Prostate gland (tissue), 2 donors: ENCODE measurements at places on chromosomes 12 and 14.

DNA sequence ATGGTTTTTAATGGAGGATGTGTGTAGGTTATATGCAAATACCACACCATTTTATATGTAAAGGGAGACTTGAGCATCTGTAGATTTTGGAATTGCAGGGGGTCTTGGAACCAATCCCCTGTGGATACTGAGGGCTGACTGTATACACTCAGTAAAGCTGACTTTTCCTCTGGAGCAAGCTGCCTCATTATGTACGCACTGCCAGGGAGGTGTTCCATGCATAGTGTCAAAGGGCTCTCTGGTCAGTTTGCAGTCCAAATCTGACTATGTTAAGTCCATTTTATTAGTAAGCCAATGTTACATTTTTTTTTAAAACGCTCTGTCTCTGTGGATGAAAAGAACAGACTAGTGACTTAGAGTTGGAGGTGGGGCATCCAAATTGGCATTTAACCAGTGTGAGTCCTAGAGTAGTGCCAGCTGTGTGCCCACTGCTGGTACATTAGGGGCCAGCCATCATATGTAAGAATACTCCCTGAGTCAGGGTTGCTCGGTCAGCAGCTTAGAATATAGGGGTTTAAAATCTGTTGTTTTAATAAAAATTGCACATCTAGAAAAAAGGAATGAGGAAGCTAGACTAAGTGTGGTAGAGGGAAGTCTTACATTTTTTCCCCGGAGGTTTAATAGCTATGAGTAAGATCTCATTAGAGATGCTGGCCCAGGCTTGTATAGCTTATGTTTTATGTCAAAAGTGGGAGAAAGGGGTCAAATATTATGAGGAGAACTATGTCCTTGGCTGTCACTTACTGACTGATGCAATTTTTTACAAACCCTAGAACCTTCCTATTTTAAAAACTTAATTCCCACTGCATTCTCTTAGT lies 87.0 kb downstream of the TESC start:
- H3K27ac ChIP-seq, result no peak overlapping the region
- H3K36me3 ChIP-seq, result no peaks in the 10 kb centered on the region
- H3K27me3 ChIP-seq, result no peaks in the 10 kb centered on the region
- no peak for DNase-seq
- H3K4me3 ChIP-seq, result no peak overlapping the region
- H3K4me1 ChIP-seq, result no peaks in the 10 kb centered on the region

DNA sequence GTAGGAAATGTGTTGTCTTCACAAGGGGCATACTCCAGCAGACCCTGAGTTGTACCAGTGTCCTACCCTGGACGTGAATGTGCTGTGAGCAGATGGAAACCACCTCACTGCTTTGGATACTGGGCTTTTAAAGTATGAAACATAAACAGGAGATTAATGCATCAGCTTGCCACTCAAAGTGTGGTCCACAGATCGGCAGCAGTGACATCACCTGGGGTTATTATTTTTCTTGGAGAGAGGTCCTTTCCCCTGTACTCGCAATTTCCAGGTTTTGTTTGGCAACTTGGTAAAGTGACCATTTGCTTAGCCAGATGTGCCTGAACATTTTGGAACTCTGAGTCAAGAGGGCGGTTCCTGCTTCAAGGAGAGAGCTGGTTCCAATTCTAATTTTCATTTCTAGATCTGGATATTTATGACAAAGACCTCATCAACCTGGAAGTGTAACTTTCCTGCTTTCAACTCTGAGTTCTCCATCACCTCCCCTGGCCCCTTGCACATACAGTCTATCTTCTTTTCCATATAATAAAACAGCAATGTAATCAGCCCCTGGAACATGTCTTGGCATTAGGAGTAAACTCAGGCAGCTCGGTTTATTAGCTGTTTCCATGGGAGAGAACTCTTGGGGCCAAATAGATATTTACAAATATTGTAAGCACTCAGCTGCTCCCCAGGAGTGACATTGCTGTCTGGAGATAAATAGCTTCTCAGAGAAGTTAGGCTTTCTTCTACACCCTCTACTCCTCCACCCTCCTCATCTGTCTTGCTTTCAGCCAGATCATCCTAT lies 237.0 kb upstream of the TBX3 start:
- no peaks in the 10 kb centered on the region for H3K36me3 ChIP-seq
- no peaks in the 10 kb centered on the region for H3K4me1 ChIP-seq
- H3K27ac ChIP-seq, result no peak overlapping the region
- H3K27me3 ChIP-seq, result no peaks in the 10 kb centered on the region

- no peak overlapping the region for H3K27ac ChIP-seq
- peak overlapping the region; percentile 46 for H3K4me3 ChIP-seq
- H3K27me3 ChIP-seq, result peaks cover 9% of the 10 kb centered on the region
Measured at GRCh38 chr12:94147387-94147990, 888 bp upstream of the PLXNC1 start.

DNA sequence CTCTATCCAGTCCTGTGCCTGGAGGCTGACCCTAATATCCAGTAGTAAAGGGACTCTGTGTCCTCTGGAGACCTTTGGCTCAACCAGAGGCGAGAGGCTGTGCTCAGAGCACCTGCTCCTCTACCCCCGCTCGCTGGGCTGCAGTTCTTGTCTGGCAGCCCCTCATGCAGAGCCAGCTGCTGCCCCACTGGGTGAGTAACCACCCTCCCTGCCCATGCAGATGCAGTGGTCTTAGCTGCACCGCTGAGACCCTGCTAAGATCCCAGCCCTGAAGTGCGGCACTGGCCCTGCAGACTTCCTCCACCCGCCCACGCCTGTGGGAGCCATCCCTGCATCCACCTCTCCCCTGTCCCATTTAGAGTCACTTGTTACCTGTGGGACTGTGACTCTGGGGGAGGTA lies 347.5 kb upstream of the SFSWAP start:
- no peak overlapping the region for H3K27ac ChIP-seq
- no peaks in the 10 kb centered on the region for H3K27me3 ChIP-seq
- H3K4me1 ChIP-seq, result no peaks in the 10 kb centered on the region
- no peak overlapping the region for H3K4me3 ChIP-seq

GRCh38 chr14:100893760-100894159 lies 9.8 kb downstream of the RTL1 start:
- H3K27ac ChIP-seq, result no peak overlapping the region
- DNase-seq, result no peak
- no peak overlapping the region for H3K4me3 ChIP-seq
- no peaks in the 10 kb centered on the region for H3K36me3 ChIP-seq

- H3K27ac ChIP-seq, result no peak overlapping the region
- H3K4me3 ChIP-seq, result no peak overlapping the region
- DNase-seq, result no peak
- no peaks in the 10 kb centered on the region for H3K36me3 ChIP-seq
- H3K4me1 ChIP-seq, result no peaks in the 10 kb centered on the region
Measured at GRCh38 chr12:99810718-99811593, 163.4 kb downstream of the GARIN6 start.

DNA sequence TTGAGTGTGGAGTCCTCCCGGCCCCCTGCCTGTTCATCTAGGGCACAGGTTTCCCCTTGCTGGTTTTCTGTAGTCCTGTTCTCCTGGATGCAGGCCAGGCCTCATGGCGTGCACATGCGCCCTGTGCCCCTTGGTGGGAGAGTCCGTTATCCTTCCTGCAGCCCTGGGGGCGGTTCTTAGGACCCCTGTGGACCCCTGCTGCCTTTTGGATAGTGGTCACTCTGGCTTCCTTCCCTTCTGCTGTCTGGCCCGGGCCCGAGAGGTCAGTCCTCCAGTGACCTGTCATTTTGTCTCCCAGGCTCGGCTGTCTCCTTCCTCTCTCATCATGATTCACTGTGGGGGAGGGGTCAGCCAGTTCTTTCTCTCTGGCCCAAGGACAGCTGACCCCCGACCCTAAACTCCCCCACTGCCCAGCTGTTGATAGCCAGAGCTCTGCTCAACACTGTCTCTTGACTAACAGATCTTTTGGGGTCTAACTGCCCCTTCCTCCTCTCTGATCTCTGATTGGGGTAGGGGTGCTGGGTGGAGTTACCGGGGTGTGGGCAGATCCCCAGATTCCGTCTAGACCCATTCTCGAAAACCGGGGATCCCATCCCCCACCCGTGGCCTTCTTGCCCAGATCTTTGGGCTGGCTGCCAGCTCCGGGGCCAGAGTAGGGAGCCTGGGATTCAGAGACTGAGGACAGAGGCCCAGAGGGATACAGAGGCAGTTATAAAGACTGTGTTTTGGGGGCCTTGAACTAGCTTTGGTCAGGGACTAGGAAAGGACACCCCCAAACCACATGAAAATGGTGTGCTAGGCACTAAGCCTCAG lies 7.0 kb downstream of the CCND2 start:
- H3K4me3 ChIP-seq, result no peak overlapping the region
- peaks cover 2% of the 10 kb centered on the region for H3K27me3 ChIP-seq
- H3K36me3 ChIP-seq, result no peaks in the 10 kb centered on the region

DNA sequence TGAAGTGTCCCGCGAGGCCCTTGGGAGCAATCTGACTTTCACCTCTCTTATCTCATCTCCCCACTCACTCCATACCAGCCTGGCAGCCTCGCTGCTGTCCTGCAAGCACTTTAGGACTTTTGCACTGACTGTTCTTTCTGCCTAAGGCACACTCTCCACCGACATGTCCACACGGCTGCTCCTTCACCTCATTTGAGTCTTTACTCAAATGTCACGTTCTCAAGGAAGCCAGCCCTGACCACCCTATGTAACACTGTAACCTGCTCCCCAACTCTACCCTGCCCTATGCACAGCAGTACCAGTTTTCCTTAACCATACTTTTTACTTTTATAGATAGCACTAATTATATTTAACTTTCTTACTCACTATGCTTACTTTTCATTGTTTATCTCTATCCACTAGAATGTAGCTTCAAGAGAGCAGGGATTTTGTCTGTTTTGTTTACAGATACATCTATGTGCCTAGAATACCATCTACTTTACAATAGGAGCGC lies 32.0 kb downstream of the PRKD1 start:
- no peak for DNase-seq
- peak overlapping the region; percentile 38 for H3K27ac ChIP-seq
- no peaks in the 10 kb centered on the region for H3K36me3 ChIP-seq
- peak overlapping the region; percentile 4 for H3K4me3 ChIP-seq
- no peaks in the 10 kb centered on the region for H3K27me3 ChIP-seq

GRCh38 chr14:34460841-34461240 lies 1.2 kb downstream of the SPTSSA start:
- no peak for DNase-seq
- H3K4me1 ChIP-seq, result peaks cover 7% of the 10 kb centered on the region
- no peaks in the 10 kb centered on the region for H3K27me3 ChIP-seq
- peak overlapping the region; percentile 84 for H3K27ac ChIP-seq
- peak overlapping the region; percentile 71 for H3K4me3 ChIP-seq

GRCh38 chr14:58501214-58501816 lies 73.8 kb downstream of the KIAA0586 start:
- DNase-seq, result no peak
- H3K4me1 ChIP-seq, result no peaks in the 10 kb centered on the region
- no peak overlapping the region for H3K4me3 ChIP-seq
- H3K36me3 ChIP-seq, result no peaks in the 10 kb centered on the region
- no peaks in the 10 kb centered on the region for H3K27me3 ChIP-seq
- no peak overlapping the region for H3K27ac ChIP-seq

- H3K4me1 ChIP-seq, result no peaks in the 10 kb centered on the region
- DNase-seq, result no peak
- H3K4me3 ChIP-seq, result no peak overlapping the region
- H3K36me3 ChIP-seq, result no peaks in the 10 kb centered on the region
- no peaks in the 10 kb centered on the region for H3K27me3 ChIP-seq
Measured at GRCh38 chr14:71400871-71401321, 493.6 kb downstream of the PCNX1 start.

GRCh38 chr12:69428351-69429073 lies 41.7 kb upstream of the FRS2 start:
- no peaks in the 10 kb centered on the region for H3K4me1 ChIP-seq
- H3K36me3 ChIP-seq, result no peaks in the 10 kb centered on the region
- H3K4me3 ChIP-seq, result no peak overlapping the region
- DNase-seq, result no peak
- H3K27ac ChIP-seq, result no peak overlapping the region

GRCh38 chr12:81843599-81843998 lies 84.4 kb upstream of the PPFIA2 start:
- DNase-seq, result no peak
- no peaks in the 10 kb centered on the region for H3K4me1 ChIP-seq
- no peak overlapping the region for H3K27ac ChIP-seq
- no peaks in the 10 kb centered on the region for H3K36me3 ChIP-seq

DNA sequence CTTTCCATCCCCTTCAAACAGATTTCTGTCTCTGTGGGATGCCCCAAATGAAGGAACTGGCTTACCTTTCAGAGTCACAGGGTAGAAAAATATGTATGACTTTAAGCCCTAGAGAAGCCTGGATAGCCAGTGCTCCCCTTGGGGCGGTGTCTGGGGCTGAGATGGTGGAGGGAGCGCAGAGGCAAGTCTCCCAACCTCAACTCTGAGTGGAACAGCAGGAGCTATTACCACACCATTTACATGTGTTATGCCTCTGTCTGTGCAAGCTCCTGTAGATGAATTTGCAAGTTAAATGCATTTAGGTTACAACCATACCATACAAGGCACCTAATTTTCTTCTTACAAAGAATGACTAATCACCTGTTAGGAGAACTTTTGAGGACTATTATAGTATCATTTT lies 50.4 kb upstream of the CLMN start:
- H3K4me1 ChIP-seq, result no peaks in the 10 kb centered on the region
- H3K27ac ChIP-seq, result no peak overlapping the region
- no peaks in the 10 kb centered on the region for H3K27me3 ChIP-seq
- no peak for DNase-seq
- no peaks in the 10 kb centered on the region for H3K36me3 ChIP-seq
- H3K4me3 ChIP-seq, result no peak overlapping the region

DNA sequence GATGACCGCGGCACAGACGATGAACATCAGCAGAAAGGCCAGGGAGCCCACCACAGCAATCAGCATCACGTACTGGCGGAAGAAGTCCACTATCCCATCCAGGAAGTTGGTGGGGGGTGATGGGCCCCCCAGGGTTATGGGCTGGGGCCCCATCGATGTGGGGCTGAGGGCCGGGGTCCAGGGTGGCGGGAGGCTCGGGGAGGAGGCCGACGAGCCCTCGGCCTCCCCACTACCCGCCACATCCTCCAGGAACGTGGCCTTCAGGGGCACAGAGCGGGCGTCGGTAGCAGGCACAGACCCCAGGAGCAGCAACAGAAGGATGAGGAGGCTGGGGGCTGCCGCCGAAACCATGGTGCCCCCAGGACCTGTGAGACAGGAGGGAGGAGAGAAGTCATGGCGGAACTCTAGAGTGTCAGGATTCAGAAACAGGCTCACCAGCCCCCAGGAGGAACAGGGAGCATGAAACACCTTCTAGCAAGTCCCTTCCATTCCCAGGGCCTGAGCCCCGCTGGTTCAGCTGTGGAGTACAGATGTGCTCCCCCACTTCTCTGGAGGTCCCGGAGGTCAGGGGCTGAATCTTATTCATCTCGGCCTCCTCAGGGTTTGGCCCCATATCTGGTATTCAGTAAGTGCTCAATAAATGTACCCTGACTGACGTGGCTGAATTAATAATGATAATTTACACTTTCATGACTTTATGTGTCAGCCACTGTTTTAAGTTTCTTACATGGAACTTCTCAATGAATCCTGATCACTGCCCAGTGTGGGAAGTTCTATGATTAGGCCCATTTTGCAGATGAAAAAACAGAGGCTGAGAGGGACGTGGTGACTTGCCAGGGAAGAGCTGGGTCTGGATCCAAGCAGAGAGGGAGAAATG lies 5.6 kb downstream of the TMEM119 start:
- no peak for DNase-seq
- no peaks in the 10 kb centered on the region for H3K27me3 ChIP-seq
- H3K36me3 ChIP-seq, result no peaks in the 10 kb centered on the region
- H3K4me3 ChIP-seq, result no peak overlapping the region
- H3K27ac ChIP-seq, result no peak overlapping the region
